Psoas muscle (tissue), 8 donors: ENCODE measurements at places on chromosomes 12 and 14.

DNA sequence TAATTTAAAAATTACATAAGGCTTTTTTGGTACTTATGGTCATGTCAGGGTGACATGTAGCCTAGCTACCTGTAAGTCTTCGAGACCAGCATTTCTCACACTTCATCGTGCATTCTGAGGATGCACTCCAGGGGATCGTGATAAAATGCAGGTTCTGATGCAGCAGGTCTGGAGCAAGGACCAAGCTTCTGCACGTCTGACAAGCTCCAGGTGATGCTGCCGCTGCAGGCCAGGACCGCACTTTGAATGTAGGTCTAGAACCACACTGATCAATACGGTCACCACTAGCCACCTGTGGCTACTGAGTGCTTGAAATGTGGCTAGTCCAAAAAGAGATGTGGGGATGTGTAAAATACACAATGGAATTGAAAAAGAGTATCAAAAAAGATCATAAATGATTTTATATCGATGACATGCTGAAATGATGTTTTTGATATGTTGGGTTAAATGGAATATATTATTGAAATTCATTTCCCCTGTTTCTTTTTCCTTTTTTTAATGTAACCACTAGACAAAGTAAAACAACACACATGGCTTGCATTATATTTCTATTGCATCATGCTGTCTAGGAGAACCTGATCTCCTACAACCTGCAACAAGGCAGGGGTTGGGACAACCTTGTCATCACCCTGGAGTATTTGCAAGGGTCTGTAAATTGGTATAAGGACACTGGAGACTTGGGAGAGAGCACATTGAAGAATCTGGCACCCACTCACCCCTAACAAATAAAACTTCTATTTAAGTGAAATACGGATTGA is 142.4 kb downstream of the DPF3 start:
- DNase-seq: no peak

GRCh38 chr12:41509271-41510055 is 321.3 kb downstream of the PDZRN4 start:
- no peak for DNase-seq

DNA sequence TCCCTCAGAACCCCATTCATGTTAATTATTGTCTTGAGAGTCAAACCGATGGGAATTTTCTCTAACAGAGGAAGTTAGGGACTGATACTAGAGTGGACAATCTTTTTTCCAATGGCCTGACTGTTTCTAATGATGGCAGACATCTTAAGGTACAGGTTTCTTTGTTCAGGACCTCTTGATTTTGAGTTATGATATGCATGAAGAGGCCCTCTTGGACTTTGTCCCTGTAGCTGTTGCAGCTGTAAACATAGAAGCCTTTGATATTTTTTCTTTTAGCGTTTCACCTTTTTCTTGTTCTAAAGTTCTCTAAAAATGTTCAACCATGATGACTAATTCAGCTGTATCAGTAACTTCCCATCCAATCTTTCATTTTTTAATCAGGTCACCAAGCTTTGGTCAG is 53.0 kb downstream of the LGR5 start:
- DNase-seq: no peak

DNA sequence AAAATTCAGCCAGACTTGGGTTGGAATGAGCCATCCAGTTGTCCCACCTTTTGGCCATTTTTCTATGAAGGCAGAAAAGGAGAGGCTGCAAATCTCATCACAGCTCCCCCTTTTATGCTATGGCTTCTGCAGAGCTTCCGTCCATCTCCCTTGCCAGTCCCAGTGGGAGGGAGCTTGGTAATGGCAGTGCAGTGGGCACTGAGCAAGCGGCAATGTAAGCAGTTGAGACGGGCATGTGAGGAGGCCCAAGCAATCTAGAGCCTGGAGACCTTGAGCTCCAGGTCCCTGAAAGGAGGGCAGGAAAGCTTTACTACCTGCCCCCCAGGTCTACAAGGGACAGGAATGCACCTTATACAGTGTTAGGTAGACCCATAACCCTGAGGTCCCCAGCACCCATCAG is 73.1 kb downstream of the CRACR2A start:
- DNase-seq: no peak

GRCh38 chr14:26204728-26205479 is 392.9 kb downstream of the NOVA1 start:
- DNase-seq: peak; percentile 69

GRCh38 chr14:76273346-76273745 is 102.6 kb upstream of the ESRRB start:
- DNase-seq: no peak

GRCh38 chr12:116533343-116534251 is 25.6 kb upstream of the MAP1LC3B2 start:
- peak; percentile 80 for DNase-seq

DNA sequence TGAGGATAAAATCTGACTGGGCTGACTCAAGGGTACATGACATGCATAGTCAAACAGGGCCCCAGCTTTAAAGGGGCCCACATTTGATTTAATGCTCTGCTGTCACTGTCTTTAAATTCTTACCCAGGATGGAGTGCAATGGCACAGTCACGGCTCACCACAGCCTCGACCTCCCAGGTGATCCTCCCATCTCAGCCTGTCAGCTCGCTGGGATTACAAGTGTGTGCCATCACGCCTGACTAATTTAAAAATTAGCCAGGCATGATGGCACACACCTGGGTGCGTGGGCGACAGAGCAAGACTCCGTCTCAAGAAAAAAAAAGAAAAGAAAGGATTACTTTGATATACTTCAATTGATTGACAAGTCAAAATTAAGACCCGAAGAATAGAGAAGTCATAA is 9.2 kb upstream of the PLBD1 start:
- no peak for DNase-seq

- DNase-seq: no peak
These were observed 113.1 kb upstream of the OVCH1 start for GRCh38 chr12:29610473-29611170.

DNA sequence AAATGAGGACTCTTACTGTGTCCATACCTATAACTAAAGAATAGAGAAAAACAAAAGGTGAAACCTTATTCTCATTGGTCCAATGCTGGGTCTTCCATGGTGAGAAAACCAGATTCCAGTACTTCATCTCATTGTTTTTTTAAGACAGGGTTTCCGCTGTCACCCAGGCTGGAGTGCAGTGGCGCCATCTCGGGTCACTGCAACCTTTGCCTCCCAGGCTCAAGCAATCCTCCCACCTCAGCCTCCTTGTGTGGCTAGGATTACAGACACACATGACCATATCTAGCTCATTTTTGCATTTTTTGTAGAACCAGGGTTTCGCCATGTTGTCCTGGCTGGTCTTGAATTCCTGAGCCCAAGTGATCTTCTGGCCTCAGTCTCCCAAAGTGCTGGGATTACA is 13.3 kb downstream of the RBM23 start:
- no peak for DNase-seq

DNA sequence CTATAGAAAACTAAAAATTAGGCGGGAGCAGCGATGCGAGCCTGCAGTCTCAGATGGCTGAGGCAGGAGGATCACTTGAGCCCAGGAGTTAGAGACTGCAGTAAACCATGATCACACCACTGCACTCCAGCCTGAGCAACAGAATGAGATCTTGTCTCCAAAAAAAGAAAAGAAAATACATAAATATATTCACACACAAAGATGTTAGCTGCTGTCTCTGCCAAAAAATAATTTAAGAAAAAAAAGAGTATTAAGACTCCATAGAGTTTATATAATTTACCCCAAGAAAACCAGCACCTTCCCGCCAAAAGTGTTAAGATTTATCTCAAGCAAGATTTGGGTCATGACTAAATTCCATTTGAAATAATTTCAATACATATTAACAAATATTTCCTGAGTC is 102.6 kb downstream of the MED13L start:
- DNase-seq: no peak

DNA sequence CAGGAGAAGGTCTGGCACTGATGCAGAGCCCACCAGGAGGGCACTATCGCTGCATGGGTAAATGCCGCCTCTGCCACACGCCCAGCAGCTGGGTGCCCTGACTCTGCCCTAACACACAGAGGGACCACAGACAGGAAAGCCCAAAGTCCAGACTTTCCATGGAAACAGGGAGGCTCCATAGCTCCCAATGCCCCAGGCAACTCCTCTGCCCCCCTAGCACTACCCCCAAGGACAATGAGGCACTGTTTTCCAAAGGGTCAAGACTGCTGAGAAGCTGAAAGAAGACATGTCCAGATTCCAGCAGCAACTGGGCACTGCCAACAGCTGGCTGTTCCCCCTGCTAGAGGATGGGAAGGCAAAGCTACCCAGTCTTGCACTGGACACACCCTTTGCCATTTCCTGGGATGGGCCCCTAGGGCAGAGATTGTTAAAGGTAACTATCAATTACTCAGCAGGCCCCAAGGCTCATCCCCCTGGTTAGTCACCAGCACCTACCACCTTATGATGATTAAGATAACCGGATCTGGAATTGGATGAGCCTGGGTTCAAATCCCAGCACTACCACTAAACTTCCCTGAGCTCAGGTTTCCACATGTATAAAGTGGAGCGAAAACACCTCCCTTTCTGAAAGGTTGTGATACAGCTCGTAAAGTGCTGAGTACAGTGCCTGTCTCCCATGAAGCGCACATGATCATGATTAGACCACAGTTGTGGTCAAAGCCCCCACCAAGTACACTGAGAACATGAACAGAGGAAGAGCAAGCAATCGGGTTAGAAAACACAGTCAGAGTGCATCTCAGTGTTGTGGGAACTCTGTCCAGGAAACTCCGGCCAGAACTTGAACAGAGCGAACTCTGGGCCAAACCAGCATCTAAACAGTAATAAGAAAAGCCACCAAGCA is 3.3 kb downstream of the PXN start:
- no peak for DNase-seq

- no peak for DNase-seq
These were observed 215.4 kb upstream of the DIO2 start for GRCh38 chr14:80426683-80427082.

DNA sequence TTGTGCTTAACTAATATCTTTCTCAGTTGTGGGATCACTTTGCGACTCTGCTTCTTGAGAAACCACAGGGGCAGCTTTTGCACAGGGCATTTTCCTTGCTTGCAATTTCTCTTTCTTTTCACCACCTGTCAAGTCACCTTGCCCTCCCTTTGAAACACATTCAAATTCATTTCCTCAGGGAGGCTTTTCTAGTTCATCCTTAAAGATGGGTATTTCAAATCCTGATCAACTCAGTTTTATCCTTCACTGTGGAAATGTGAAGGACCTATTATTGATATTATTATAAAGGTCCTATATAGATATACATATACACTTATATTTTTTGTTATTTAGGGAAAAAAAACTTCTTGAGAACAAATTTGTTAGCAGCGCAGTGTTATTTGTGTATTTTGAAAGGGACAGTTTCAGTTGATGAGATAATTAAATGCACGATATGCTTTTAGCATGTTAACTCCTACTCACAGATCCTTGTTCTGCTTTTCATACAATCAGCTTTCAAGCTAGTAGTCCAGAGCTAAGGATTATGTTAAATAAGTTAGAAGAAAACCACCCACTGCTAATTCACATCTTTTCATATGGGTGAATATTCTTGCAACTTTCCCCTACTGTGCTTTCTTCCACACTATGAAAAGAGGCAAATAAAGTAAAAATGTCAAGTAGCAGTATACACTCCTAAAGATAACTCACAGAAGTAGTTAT is 501.4 kb upstream of the RGS6 start:
- no peak for DNase-seq

- DNase-seq: no peak
These were observed 87.9 kb upstream of the PRICKLE1 start for GRCh38 chr12:42677461-42677860.

- no peak for DNase-seq
These were observed 57.7 kb upstream of the CAND1 start for GRCh38 chr12:67211494-67211893.

- DNase-seq: no peak
These were observed 151.7 kb downstream of the SLC38A4 start for GRCh38 chr12:46674129-46674528.

GRCh38 chr12:75177997-75178396 is 31.6 kb downstream of the KCNC2 start:
- no peak for DNase-seq

DNA sequence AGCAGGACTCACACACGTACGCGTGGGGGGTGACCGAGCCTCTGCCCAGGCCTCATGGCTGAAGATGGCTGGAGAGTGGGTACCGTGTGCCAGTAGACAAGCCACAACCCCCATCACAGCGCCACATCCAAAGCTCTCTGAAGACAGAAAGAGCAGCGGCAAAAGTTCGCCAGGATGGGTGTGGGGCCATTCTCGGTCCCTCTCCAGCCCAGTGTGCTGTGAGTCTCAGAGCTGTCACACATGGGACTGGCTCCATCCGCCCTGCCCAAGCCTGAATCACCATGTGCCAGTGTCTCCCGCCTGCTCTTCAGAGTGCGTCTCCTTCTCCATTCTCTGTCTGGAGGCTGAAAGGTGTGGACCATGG is 5.7 kb downstream of the TMEM179 start:
- peak; percentile 1 for DNase-seq

- peak; percentile 78 for DNase-seq
These were observed 743 bp upstream of the CAND1 start for GRCh38 chr12:67268335-67268895.

DNA sequence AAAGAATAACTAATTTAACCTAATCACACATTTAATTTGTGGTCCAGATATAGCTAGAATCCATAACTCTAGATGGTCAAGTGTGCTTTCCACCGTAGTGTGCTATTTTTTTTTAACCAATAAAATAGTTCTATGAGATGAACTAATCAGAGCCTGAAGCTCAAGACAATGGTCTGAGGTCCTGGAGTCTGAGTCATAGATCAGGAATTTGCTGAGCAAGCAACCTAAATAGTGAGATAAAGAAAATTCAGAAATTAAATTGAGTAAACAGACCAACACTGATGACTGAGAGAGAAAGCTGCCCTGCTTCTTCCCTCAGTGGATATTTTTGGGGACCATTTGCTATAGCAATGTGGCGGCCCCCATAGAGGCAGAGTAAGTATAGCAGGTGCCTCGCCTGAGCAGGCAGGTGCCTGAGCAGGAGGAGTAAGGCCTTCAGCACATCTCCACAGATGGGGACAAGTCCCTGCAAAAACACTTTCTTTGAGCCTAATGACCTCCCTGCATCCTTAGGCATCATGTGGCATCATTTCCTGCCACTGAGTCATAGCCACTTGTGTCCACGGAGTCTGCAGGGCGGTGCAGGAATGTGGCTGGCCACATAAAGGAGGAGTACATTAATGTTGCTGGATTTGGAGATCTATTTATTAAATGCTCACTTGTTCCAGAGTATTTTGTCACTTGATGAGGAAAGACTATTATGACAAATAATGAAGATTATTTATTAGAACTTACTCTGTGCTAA is 13.9 kb upstream of the CLEC4E start:
- DNase-seq: no peak

DNA sequence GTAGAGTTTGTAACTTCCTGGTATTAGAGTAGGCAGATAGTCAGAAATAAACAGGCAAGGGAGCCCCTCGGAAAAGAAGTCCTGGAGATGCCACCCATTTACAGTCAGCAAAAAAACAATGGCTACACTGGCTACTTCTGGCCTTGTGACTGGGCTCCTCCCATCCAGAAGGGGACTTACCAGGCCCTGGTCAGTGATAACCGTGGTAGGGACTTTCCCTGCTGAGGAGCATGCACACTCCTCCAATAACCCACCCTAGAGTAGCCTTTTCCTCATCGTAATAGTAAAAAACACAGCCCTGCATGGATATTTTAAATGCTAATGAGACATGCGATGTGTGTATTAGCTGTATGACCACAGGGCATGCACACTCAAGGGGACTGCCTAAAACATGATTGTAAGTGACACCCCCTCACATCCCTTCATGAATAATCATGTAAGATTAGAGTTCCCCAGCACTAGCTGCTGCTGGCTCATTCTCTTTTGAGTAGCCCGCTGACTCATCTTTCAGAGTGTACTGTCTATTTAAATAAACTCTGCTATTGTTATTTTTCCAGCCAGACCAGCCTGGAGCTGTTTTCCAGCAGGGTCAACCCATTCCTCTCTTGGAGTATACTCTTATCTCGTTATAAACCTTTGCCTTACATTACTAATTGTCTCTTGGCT is 413.8 kb upstream of the TMTC1 start:
- DNase-seq: no peak
